ENCODE measurements at places on chromosomes 7 and 10. TPM values are rescaled to one million over a fixed set of nuclear protein-coding genes. Genes with fewer than 3 reads are reported as not detected.

CABCOCO1 gene
- total RNA-seq = 0.54 TPM

VWA2 gene
- not detected for total RNA-seq

FAM237B gene
- total RNA-seq = not detected

TAF3 gene
- 8.7 TPM for total RNA-seq

HMX3 gene
- not detected for total RNA-seq

ITIH5 gene
- total RNA-seq = 0.08 TPM

GNGT1 gene
- not detected for total RNA-seq

CALHM2 gene
- total RNA-seq = 5.5 TPM

TMEM213 gene
- total RNA-seq = not detected

PRTFDC1 gene
- 16.0 TPM for total RNA-seq

NPTX2 gene
- total RNA-seq = not detected

GPR37 gene
- total RNA-seq = 0.71 TPM

ZNF467 gene
- 1.1 TPM for total RNA-seq

HPSE2 gene
- not detected for total RNA-seq

GIMAP8 gene
- total RNA-seq = not detected

VCL gene
- total RNA-seq = 92.2 TPM

SSC4D gene
- 1.3 TPM for total RNA-seq

FAM25A gene
- 1.1 TPM for total RNA-seq

AKR1C1 gene
- total RNA-seq = 597 TPM

SPDYE2B gene
- total RNA-seq = not detected

CADPS2 gene
- total RNA-seq = 0.07 TPM

PPP1R17 gene
- total RNA-seq = not detected

OR9A2 gene
- not detected for total RNA-seq

PLXDC2 gene
- 0.04 TPM for total RNA-seq

NKX2-3 gene
- not detected for total RNA-seq

STOX1 gene
- total RNA-seq = 0.86 TPM

TBXAS1 gene
- 11.0 TPM for total RNA-seq

ABHD11 gene
- total RNA-seq = 25.4 TPM

PLCE1 gene
- total RNA-seq = 6.3 TPM

GOLGA7B gene
- total RNA-seq = 3.6 TPM

TWIST1 gene
- total RNA-seq = 1.4 TPM
